ENCODE measurements at places on chromosomes 2 and 18.

- no peak for DNase-seq
Observed at GRCh38 chr2:188819792-188820191, 154.4 kb upstream of the COL3A1 start.

GRCh38 chr2:172085460-172086159, at the start of gene DLX1:
TSS of gene DLX1 (plus strand) at chr2:172085507. CDS start at chr2:172085678, 171 bp downstream.
- DNase-seq = no peak

GRCh38 chr2:108613261-108614042, 79.2 kb downstream of the LIMS1 start:
- DNase-seq = no peak

DNA sequence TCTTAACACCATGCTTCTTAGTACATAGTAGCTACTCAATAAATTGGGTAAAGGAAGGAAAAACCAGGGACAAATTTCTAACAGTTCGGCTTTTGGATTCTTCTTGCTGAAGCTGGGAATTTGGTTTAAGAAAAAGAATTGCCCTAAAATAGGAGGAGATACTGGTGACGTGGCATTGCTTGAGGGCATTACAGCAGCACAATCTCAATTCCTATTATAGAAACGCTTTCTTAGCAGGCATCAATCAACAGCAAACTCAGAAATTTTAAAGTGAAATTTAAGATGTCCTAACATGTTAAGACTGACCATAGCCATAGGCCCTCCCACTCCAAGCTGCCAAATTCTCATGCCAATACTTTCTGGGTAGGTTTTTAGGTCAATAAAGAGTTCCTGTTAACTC, 169.5 kb downstream of the SRBD1 start:
- DNase-seq = no peak

GRCh38 chr18:49161627-49162026, 210.9 kb upstream of the SMAD7 start:
- DNase-seq = no peak

Measured in activated CD4-positive, CD25-positive, alpha-beta regulatory T cell (primary cell).